Caco-2 (cell line): ENCODE measurements at places on chromosomes 6 and 20.

DNA sequence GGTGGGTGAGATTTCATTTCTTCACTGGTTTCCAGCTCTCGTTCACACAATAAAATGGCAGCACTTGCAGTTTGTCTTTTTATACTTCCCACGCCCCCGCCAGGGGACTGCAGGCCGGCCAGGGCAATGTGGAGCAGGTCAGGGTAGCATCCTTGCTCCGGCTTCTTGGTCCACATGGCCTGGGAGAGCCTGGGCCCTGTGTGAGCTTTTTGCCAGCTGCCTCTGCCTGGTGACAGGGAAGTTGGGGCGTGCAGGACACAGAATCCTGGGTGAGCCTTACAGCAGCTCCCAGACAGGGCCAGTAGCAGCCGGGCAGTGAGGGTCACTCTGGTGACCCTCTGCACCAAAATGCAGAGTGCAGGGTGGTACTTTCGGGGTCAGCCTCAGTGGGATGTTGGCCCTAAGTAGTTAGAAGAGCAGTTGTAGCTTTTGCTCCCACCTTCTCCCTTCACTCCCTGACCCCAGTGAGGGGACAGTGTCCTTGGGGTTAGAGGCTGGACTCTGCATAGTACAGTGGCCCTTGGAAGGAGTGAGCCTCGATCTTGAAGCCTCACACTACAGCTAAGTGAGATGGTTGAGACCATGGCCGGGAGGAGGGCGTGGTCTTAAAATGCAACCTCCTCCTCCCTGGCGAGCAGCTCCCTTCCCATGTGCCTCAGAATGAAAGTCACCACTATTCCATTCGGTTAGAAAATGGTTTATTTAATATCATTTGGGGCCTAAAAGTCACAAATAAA is 23.8 kb downstream of the PYGB start:
- peak; percentile 26 for DNase-seq

DNA sequence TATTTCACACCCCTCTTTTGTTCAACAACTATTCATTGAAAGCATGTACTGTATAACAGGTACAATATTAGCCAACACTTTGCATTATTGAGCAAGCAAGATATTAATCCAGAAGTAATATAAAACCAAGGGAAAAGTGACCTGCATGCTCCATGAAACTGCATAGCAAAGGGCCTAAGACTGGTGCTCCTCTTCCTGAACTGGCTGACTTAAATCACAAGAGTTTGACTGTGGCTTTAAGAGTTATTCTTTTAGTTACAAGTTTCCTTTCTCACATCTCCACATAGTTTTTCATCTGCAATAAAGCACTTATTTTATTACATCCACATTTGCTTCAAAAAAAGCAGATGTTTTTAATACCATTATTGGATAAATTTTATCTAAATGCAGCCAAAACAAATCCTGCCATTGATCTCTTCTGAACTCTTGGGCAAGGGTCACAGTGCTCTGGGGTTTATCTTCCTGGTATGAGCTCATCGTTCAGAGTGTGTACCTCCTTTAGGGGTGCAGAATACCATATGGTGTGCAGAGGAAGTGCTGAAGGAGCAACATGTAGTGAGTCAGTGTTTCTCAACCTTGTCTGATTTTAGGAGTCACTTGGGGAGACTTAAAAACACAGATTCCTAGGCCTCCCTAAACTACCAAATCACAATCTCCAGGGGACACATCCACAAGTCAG is 1225.9 kb upstream of the MAP3K7 start:
- DNase-seq, result no peak

DNA sequence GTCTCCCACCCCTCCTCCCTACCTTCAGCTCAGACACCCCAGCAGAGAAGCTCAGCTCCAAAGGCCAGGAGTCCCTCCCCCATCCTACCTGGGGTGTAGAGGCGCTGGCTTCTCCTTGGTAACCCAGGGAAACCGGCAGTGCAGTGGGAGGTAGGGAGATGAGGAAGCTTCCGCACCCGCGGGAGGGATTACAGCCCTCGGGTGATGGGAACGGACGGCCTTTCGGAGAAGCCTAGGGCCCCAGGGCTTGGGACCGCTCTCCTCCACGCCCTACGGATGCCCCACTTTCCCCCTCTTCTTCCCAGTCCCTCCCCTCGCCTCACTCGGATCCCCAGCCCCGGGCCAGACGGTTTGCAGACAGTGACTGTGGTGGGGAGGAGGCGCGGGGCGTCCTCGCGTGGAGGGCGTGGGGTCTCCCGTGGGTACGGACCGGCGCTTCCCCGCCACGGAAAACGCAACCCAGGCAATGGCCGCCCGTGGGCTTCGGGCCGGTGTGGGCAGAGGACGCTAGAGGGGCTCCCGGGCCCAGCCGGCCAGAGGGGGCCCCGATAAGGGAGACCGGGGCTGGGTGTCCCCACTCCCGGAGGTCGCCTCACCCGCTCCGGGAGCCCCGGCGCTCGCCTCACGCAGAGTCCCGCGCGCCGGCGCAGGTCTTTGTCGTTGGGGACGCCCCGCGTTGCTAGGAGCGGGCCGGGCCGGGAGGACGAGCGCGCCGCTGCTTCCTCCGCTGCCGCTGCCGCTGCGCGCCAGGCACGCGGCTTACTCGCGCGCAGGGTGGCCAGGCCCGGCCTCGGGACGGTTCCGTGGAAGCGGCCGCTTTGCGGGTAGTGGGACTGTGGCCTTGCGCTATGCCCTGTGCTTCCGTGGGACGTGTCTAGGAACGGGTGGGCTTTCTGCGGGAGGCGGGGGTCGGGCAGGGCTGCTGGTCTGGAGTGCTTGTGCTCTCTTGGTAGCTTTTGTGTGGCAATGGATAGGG is 15.8 kb downstream of the AARS2 start:
- no peak for DNase-seq

GRCh38 chr6:96925290-96925687 is 761 bp downstream of the KLHL32 start:
- no peak for DNase-seq
